ENCODE measurements at places on chromosomes 11 and 22.

GRCh38 chr11:90148900-90149299 is 14.4 kb downstream of the NAALAD2 start:
- no peak for DNase-seq

DNA sequence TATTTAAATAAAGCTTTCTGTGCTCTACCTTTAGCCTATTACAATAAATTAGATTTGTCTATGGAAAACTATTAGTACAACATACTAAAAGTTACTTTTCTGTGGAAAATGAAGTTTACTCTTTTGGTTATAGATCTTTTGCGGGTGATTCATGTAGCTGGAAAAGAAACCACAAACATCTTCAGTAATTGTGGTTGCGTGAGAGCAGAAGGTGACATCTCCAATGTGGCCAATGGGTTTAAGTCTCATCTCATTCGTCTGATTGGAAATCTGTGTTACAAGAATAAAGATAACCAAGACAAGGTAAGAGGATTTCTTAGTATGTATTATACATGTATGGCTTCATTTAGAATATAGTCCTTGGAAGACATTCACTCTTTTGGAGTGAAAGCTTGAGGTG is 68.6 kb downstream of the ATXN10 start:
- DNase-seq: no peak

DNA sequence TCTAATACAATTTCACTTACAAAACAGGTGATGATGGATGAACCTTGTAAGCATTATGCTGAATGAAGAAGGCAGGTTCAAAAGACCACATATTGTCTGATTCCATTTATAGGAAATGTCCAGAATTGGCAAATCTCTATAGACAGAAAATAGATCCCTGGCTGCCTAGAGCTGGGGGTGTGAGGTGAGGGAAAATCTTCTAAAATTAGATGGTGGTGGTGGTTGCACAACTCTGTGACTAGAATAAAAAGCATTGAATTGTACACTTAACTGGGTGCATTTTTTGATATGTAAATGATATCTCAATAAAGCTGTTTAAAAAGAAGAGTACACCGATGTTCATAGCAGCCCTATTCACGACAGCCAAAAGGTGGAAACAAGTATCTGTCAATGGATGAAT is 16.7 kb upstream of the CRY2 start:
- DNase-seq: no peak

- no peak for DNase-seq
These were observed 62.6 kb upstream of the SLC17A6 start for GRCh38 chr11:22275600-22275999.

DNA sequence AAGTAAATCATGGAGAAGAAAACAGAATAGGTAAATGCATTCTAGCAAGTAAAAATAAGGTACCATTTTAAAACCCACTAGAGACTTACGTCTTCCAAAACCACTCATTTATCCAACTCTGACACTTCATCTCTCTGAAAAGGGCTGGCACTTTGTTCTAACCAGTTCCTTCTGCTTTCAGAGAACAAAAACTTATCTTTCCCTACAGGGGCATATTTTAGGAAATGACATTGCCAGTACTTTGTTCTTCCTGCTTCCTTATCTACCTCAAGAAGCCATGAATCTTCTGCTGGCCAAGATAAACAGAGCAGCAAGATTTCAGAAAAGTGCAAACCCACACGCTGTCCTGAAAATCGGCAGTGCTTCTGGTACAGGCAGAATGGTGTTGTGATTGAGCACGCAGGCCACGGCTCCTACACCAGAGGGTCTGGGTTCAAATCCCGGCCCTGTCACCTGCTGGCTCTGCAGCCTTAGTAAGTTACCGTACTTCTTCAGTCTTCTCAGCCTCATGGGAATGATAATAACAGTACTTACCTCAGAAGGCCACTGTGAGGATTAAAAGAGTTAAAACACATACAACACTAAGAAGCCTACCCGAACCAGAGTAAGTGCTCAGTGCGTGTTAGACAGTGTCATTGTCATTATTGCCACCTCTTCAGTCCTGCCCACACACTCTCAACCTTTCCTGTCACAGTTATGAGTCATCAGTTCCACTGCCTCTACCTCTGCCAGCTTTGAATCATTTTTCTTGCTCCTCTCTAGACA is 11.0 kb downstream of the MPZL3 start:
- DNase-seq: no peak

DNA sequence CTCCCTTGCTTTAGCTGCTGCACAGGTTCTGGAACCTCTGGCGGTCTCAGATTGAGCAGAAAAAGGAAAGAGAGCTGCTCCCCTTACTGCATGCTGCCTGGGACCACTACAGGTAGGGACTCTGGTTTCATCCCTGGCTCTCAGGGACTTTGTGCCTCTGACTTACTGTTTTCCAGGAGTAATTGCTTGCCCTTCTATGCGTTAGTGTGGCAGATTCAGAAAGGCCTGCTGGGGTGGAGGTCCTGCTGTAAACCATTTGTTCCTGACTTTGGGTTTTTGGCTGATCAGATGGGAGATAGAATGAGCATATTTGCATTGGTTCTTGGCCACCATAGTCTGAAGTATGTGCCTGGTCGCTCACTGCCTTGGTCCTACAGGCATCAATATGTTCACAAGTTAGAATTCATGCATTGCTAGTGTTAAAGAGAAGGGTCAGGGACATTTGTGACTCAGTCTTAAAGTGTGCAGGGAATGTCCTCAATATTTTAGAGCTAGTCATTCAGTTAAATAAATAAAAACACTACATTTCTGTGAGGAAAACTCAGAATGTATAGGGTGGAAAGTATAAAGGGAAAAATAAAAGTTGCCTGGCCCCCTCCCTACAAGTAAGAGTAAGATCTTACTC is 78.0 kb downstream of the PISD start:
- DNase-seq: no peak

DNA sequence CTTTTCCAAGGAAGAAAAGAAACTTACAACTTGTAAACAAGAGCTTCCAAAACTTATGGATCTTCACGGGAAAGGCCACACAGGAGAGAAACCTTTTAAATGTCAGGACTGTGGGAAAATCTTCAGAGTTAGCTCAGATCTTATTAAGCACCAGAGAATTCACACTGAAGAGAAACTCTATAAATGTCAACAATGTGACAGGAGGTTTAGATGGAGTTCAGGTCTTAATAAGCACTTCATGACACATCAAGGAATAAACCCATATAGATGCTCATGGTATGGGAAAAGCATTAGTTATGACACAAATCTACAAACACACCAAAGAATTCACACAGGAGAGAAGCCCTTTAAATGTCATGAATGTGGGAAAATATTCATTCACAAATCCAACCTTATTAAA is 32.4 kb downstream of the GAB2 start:
- DNase-seq: no peak

DNA sequence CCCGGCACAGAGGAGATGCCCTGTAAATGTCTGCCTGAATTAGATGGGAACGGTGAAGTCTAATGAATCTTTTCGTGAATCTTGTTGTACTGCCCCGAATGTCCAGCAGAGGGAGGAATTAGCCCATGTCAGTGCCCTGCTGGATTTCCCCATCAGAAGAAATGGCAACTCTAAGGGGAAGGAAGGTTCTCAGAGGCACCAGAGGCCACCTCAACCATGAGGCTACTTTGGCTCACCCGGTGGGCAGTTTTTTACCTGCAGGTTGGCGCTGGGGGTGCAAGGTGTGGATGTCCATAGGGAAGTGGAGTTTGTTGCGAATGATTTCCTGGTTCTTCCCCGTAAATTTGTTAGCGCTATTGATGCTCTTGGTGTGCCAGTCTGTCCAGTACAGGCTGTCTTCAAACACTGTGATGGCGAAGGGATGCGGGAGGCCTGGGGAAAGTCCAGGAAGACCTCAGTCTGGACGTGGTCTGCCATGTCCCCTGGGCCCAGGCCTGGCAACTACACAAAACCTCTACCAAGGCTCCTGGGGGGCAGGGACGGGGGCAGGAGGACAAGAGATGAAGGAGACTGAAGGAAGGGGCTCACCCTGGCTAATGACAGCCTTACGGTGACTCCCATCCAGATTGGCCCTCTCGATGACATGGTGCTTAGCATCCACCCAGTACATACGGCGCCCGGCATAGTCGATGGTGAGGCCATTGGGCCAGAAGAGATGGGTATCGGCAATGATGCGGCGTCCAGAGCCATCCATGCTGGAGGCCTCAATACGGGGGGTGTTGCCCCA is 28.5 kb downstream of the LRP4 start:
- peak; percentile 55 for DNase-seq

- DNase-seq: no peak
These were observed 640 bp downstream of the PPP1CA start for GRCh38 chr11:67400942-67401494.

- no peak for DNase-seq
These were observed 1.1 kb downstream of the CHRM1 start for GRCh38 chr11:62919898-62920640.

DNA sequence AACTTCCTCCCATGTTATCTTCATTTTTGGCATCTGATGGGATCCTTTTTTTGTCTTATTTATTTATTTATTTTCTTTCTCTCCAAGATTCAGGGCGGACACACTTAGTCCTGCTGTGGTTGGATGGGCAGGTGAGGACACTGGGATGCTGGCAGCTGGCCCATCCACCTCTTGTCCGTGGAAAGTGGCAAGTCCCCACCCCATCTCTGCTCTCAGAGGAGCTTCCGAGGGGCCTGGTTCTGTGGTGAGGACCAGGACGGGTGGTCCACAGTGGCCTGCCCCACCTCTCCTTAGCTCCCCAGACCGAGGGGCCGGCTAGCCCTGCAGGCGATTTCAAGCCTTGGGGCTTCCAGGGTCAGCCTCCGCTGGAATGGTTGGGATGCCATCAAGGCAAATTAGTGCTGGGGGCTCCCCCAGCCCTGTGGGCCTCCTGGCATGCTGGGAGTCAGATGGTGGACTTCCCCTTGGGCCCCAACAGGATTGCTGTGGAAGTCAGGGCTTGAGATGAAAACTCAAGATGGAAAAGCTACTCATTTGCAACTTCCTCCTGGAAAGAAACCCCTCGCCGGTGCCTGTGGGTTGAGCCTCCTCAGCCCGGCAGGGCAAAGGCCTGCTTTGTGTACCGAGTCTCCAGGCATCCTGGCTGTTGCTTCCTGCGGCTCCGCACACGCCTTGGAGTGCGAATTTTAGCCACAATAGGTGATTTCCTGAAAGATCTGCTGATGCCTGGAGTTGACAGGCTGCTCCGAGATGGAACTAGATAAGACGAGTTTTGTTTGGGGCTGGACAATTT is 31.2 kb upstream of the LINC01488 start:
- DNase-seq: no peak

- no peak for DNase-seq
These were observed 258 bp downstream of the CFAP68 start for GRCh38 chr11:111879637-111879960.

DNA sequence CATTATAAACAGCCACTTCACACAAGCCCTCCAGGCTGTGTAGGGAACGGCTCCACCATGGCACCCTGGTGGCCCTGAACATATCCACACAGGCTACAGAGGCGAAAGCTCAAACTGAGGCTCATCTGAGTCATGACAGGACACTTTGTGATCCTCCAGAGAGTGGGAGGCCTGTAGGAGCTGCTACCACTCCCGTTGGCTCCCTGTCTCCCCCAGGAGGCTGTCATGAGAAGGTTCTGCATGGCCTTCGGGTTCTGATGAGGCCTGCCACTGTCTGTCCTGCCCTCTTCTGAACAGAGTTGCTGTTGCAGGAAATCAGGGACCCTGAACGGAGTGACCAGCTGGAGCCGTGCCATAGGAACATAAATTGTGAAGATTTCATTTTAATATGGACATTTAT is 23.8 kb upstream of the ALDH3B2 start:
- no peak for DNase-seq

DNA sequence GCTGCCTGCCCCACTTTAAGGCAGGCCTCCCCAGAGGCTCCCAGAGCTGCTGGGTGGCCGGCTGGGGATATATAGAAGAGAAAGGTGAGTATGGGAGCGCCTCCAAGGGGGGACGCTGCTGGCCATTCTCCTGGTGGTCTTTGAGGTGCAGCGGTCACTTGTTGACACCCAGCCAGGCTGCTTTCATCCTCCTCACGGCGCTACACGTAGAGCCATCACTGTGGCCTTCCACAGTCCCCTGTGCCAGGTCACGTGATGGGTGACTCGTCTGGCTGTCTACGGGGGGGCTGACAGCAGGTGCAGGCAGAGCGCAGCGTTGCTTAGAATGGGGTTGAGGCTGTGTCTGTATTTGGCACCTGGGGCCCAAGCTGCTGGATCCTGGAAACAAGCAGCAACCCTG is 1.9 kb downstream of the ACR start:
- DNase-seq: no peak

- DNase-seq: peak; percentile 72
These were observed at the start of gene B4GAT1 for GRCh38 chr11:66347425-66348276. TSS of gene B4GAT1 (minus strand) at chr11:66347629. CDS start at chr11:66347545, 84 bp downstream.

DNA sequence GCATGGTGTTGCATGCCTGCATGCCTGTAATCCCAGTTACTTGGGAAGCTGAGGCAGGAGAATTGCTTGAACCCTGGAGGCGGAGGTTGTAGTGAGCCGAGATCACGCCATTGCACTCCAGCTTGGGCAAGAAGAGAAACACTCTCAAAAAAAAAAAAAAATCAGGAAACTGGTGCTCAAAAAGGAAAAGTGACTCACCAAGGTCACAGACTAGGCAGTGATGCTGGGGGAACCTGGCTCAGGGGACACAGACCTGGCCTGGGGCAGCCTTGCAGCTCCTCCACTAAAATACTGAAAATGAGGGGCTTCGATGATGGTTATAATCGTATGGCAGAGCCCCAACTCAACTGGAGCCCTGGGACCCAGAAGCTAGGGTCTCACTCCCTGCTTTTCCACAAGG is 8.1 kb upstream of the SLC35E4 start:
- no peak for DNase-seq

DNA sequence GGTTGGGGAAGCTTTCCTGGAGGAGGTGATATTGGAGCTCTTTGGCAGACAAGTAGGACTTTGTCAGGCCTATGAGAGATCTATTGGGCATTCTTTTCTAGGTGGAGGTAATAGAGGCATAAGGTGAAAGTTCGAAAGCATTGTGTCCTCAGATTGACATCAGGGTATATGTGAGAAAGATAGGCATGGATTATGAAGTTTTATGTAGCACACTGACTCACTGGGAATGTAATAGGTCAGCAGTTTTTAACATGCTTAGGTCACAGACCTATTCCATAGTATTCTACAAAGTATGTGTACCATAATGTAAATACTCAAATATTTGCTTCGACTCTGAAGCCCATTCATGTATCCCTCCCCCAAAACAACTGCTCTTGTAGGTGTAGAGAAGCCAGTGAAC is 11.8 kb downstream of the HIKESHI start:
- DNase-seq: no peak

GRCh38 chr11:64858467-64859263 is 14.2 kb upstream of the CDC42BPG start:
- no peak for DNase-seq

GRCh38 chr11:16587670-16588069 is 150.8 kb upstream of the C11orf58 start:
- DNase-seq: no peak

GRCh38 chr11:78801161-78801884 is 226.7 kb upstream of the NARS2 start:
- no peak for DNase-seq

GRCh38 chr11:125935056-125935455 is 10.8 kb upstream of the VSIG10L2 start:
- DNase-seq: no peak

GRCh38 chr11:68724293-68724692 is 27.0 kb downstream of the TESMIN start:
- no peak for DNase-seq

GRCh38 chr11:28521075-28521474 is 412.9 kb downstream of the METTL15 start:
- DNase-seq: no peak

GRCh38 chr22:36286096-36286957 is 33.4 kb downstream of the APOL1 start:
- DNase-seq: peak; percentile 47

- DNase-seq: no peak
These were observed 16.4 kb downstream of the IFITM10 start for GRCh38 chr11:1733716-1734640.

- DNase-seq: no peak
These were observed 83.2 kb downstream of the BUD13 start for GRCh38 chr11:116689413-116690127.

Measured in stimulated activated CD8-positive, alpha-beta memory T cell treated with anti-CD3 and anti-CD28 coated beads, Interleukin-7, amount 100 ng/mL, for 24 hours (primary cell).